ENCODE measurements at places on chromosomes 7 and 10.
A peak's percentile ranks its signal among the peaks of the same experiment; 100 is the strongest.

DNA sequence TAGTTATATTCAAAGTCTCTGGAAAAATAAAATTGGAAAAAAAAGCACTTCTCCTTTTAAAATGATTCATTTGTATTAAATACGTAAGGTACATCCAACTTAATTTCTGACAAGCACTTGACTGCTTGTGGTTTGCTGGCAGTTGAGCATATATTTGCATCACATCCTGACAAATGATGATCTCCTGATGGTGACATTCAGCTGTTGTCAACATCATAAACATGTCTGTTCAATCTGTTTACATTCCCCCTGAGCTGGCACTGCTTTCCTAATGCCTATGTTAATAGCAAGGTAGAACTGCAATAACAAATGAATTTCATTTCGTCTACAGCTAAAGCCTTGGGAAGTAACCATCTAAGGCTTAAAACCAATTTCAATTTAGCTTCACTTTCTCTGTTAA is 24.4 kb downstream of the TSPAN12 start:
- no peak for DNase-seq

- peak; percentile 44 for DNase-seq
Measured at GRCh38 chr7:50349963-50350944, 45.7 kb downstream of the IKZF1 start.

- no peak for DNase-seq
Measured at GRCh38 chr10:49803988-49804387, 41.9 kb upstream of the OGDHL start.

DNA sequence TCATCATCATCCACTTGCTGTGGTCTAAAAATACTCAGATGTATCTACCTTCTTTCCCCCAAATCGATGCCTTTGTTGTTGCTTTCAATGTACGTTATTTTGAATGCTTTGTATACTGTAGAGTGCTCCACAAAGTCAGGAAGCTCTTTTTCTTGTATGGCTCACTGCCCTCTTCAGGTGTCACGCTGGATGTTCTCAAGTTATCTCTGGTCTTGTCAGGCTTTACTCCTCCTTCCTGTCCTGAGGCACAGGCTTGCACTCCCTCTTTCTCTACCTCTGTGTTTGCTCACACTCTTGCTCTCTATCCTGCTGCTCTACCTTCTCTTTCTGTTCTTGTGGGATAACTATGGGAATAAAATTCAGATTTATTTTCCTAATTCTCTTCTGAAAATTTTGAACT is 381.3 kb downstream of the NRG3 start:
- no peak for DNase-seq

GRCh38 chr7:131359136-131359776 is 31.6 kb downstream of the MKLN1 start:
- no peak for DNase-seq

GRCh38 chr10:111475720-111476119 is 398.9 kb downstream of the ADRA2A start:
- DNase-seq = no peak

GRCh38 chr7:20408467-20408826 is 77.7 kb downstream of the ITGB8 start:
- no peak for DNase-seq

DNA sequence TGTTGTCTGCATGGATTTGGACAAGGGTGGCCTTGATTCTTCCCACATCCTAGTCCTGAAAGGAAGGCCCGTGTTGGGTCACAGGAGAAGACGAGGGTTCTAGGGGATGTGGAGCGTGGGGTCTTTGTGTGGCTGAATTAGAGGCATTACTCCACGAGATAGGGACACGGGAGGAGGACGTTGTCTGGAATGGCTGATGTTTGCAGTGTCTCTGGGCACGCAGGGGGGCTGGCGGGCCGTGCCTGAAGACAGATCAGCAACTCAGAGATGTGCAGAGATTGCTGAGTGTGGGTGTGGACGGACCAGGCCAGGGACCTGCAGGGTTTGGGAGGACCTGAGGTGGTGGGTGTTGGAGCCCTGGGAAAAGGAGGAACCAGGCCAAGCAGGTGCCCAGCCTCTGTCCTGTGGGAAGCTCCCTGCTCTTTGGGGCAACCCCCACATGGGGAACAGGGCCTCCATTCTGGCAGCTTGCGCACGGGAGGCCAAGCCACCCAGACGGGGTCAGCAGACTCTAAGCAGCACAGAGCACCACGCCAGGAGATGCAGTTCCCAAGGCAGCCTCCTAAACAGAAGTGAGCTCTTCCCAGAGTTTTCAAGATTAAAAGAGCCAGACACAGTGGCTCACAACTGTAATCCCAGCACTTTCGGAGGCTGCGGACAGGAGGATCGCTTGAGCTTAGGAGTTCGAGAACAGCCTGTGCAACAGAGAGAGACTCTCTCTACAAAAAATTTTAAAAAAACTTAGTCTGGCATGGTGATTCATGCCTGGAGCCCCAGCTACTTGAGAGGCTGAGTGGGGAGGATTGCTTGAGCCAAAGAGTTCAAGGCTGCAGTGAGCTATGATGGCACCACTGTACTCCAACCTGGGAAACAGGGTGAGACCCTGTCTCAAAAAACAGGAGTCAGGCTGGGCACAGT is 71.0 kb upstream of the GTF2I start:
- DNase-seq = no peak

GRCh38 chr7:149886018-149886415 is 12.2 kb downstream of the ATP6V0E2 start:
- DNase-seq = no peak

GRCh38 chr7:44853391-44853790 is 5.5 kb upstream of the H2AZ2 start:
- DNase-seq = no peak

DNA sequence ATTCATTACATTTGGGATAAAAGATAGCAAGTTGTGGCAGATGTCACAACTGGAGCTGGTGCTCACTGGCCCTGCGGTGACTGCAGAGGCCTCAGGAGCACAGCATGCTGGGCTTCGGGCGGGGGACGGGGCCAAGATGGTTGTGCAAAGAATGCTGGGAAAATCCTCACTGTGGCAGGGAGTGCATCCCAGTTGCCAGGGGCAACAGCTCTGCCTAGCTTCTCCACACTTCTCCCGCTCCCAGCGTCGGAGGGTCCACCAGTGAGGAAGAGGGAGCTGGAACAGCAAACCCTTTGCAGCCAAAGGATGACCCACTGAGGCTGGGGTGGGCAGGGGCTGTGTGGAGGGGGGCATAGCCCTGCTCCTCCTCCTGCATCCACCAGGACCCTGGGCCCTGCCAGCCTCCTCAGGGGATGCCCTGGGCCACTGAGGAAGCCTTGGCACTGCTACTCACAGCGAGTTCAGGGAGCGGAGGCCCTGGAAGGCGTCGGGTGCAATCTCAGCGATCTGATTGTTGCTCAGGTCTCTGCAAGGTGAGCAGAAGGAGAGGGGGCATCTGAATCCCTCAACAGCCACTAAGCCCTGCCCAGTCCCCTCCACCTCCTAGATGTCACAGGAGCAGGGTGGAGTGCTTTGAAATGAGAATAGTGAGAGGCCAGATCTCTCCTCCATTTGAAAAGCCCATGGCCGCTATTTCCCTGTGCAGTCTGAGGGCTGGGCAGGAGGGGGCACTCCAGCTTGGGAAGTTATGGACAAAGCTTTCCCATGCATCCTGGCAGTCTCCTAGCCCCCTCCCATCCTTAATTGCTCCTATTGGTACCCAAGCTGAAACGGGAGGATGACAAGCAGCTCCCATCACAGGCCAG is 126.5 kb downstream of the SLIT1 start:
- no peak for DNase-seq

DNA sequence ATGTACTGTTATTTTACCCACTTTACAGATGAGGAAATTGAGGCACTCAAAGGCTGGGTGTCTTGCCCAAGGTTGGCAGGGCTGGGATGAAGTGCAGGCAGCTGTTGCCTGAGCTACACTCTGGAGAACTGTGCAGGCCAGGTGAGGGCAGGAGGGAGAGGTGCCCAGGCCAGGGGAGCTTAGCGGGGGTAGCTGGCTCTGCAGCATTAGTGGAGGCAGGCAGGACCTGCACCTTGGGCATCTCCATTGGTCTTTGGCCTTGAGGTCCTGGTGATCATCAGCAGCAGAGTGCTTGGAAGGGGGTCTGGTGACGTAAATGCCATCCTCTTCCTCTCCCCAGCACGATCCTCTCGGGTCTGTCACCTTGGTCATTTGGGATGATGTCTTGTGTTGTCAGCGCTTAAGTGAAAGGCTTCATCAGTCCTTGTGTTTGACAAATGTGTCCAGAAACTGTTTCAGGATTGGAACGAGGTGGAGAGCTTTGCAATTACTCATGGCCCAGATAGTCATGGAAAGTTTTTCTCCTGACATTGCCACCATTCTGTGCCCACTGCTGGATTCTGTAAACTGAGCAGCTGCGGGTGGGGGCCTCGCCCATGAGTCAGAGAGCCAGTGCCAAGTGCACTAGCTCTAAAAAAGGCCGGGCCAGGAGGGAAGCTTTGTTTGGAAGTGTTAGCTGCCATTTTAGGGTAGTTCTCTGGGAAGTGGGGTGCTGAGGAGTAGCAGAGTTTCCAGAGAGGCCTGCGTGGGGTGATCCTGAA is 47.6 kb downstream of the TSPAN15 start:
- DNase-seq = no peak

- no peak for DNase-seq
Measured at GRCh38 chr10:71589617-71590551, 129.7 kb downstream of the C10orf105 start.

GRCh38 chr7:68783684-68784083 is 814.6 kb upstream of the AUTS2 start:
- no peak for DNase-seq

- DNase-seq = peak; percentile 38
Measured at GRCh38 chr7:114922026-114922651, at the start of gene MDFIC. Gene MDFIC (plus strand): TSS chr7:114922094. CDS start chr7:114923034, 940 bp downstream.

DNA sequence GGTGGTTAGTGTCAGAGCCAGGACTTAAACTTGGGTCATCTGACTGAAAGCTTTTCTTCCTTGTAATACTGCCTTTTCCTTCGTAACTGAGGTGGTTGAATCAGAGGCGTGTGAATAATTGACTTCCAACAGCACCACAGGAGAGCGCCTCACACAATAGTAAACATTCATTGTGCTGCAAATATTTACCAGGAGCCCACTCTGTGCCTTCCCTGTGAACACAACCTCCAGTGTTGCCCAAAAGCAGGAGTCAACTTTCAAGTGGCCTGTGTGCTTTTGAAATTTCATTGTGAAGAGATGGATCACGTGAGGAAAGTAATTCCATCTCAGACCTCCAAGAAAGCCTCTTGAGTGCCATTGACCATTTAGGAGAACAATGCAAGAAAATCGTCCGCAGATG is 60.2 kb downstream of the ADRA2A start:
- DNase-seq = no peak

GRCh38 chr10:58757352-58758065 is 244.8 kb downstream of the BICC1 start:
- no peak for DNase-seq

DNA sequence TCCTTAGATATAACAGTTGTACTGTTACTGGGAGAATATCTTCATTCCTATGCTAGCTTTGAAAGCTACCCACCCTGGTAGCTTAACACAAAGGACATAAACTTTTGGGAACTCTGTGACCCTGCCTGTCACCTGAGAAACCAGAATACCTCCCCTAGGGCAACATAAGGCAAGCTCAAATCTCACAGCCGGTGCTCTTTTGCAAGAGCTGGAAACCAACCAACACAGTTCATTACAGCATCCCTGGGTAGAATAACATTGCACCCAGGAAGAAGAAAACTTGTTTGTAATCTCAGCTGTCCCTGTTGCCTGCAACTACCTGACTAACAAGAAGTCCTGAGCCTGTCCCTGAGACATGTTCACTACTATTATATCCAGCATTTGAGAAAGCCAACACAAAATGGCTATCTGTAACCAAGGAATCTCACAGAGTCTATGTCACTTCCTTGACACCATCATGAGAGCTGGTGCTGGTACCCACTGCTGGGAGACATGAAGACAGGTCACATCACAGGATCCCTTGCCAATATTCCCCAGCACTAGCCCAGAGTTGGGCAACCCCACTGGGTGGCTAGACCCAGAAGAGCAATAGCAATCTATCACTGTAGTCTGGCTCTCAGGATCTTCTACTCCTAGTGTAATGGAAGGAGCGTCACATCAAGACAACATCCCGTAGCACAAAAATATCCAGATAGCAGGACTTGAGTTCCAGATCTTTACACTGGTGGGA is 31.3 kb downstream of the AKR1C3 start:
- no peak for DNase-seq
